ENCODE measurements at places on chromosomes 11 and 22. TPM values are rescaled to one million over a fixed set of nuclear protein-coding genes. Genes with fewer than 3 reads are reported as not detected.

The PGA5 gene
- not detected for total RNA-seq

The OAF gene
- 9.7 TPM for total RNA-seq

The NRXN2 gene
- 0.13 TPM for total RNA-seq

The PARVA gene
- 26.3 TPM for total RNA-seq

The DBX1 gene
- total RNA-seq, result not detected

The NCR3LG1 gene
- total RNA-seq, result 3.6 TPM

The DTX4 gene
- 4.7 TPM for total RNA-seq

The FAM76B gene
- 8.2 TPM for total RNA-seq

Measured in A549 treated with dexamethasone at 1 μM for 4 hours (cell line).